CD4-positive, alpha-beta T cell (primary cell): ENCODE measurements at places on chromosomes 1 and 21.

GRCh38 chr1:53495633-53496345, 36.6 kb downstream of the DMRTB1 start:
- no peak for DNase-seq

GRCh38 chr1:69569175-69569541, 1.4 kb downstream of the LRRC7 start:
- no peak for DNase-seq

- no peak for DNase-seq
These were observed 1.6 kb upstream of the CD52 start for GRCh38 chr1:26315874-26316850.

DNA sequence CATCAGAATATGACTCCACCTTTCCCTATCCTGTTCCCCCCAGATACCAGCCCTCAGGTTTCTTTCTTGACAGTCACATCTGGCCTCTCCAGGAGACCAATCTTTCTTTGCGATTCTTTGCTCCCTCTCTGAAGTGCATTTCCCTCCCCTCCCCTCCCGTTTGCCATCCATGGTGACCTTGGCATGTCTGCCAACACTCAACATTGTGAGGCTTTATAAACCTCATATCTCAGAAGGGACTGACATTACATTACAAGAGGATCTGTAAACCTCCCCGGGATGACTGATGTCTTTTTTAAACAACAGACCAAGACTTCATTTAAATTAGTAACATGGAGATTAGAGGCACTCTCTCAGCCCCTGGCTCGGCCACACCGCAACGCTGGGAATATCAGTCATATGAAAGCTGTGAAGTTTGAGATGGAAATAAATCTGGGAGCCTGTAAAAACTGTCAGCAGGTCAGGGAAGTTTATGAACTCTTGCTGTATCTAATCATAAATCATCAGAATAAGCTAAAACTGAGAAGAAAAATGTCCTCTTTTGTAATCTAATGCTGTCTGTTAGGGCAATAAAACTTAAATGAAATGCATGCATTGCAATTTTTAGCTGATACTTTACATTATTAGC, 401.7 kb upstream of the PROX1 start:
- DNase-seq = no peak

GRCh38 chr1:167541003-167541402, 12.6 kb downstream of the CREG1 start:
- DNase-seq = no peak

- no peak for DNase-seq
These were observed 6.7 kb downstream of the NR5A2 start for GRCh38 chr1:200034262-200034557.

DNA sequence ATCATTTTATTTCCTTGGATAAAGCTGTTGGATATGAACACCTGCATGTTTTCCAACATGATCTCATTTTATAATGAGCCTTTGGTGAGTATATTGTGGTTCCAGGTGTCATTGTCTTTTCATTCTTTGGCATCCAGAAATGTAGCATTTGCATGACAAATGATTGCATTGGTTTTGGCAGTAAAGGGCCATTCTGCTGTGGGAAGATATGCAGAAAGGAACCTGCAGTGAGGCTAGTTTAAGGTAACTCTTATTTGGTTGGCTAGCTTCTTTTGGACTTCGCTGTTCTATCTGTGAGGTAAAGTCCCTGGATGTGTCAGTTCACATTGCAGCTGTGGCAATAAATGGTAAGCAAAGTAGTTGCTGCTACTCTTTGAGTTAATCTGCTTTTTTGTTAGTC, 343.0 kb downstream of the AMY1C start:
- no peak for DNase-seq
